ENCODE measurements at places on chromosomes 12 and 14. TPM values are rescaled to one million over a fixed set of nuclear protein-coding genes. Genes with fewer than 3 reads are reported as not detected.

DNA sequence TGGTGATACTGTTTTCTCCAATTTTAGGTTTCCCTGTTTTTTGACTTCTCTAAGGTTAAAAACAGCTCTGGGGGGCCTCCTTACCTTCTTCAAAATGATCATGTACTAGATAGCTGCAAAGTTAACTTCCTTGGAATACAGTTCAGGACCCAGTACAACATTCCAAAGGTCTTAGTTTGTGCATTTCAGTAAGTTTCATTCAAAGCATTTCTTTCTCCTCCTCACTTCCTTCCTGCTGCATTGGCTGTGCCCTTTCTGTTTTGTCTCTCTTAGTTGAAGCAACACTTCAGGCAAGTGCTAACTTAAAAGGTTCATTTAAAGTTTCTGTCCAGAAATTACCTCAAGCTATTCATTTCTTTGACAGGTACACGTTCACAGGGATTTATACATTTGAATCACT, 95.7 kb downstream of the SCN8A start:
- no peak for DNase-seq

- DNase-seq, result no peak
Observed at GRCh38 chr12:98137278-98137677, 378.1 kb upstream of the TMPO start.

- DNase-seq, result no peak
Observed at GRCh38 chr14:41120402-41120801, 486.3 kb upstream of the LRFN5 start.

DNA sequence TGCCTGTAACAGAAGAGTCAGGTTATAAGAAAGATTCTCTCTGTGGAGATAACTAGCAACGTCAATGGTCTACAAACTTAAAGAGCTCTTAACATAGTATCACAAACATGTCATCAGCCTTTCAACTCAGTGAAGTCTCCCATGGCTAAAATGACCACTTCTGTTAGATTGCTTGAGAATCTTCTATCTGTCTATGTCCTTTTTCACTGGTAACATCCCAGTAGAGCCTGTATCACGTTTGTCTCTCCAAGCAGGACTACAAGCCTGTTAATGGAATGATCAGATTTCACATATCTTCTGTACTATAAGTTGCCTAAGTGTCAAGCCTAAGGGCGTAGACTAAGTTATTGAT, 50.7 kb downstream of the SLC2A13 start:
- DNase-seq, result no peak

GRCh38 chr14:64849940-64850339, 29.8 kb downstream of the SPTB start:
- no peak for DNase-seq

- no peak for DNase-seq
Observed at GRCh38 chr12:47714826-47715386, 9.1 kb upstream of the RPAP3 start.

DNA sequence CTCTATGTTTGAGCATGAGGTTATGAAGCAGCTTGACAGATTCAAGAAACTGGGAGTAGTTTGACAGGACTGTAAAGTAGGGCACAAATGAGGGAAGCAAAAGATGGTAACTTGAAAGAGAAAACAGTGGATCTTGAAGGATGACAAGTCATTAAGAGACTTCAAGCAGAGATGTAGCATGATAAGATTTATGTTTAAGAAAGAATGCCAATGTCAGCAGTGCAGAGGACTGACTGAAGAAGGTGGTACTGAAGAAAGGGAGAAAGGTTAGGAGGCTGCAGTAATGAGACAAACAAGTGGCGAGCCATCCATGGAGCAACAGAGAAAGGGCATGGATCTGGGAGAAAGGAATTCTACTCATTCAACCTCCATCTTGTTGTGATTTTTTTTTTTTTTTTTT, 120.2 kb upstream of the RAP1B start:
- no peak for DNase-seq

DNA sequence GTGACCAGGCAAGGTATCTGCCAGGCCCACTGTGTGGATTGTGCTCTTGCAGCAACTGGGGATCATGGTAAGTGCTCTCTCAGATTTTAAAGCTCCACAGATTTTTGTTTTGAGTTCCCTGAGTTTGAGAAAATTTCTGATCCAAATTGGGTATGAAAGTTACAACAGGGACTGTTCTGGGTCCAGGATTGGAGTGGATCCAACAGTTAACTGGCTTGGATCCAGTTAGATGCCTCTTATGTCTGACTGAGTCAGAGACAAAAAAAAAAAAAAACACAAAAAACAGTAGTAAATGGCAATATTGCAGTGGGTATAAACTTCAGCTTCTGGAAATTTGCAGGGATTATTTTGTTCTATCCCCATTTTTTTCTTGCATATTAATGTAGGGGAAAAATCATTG, 598.8 kb downstream of the C12orf50 start:
- no peak for DNase-seq

DNA sequence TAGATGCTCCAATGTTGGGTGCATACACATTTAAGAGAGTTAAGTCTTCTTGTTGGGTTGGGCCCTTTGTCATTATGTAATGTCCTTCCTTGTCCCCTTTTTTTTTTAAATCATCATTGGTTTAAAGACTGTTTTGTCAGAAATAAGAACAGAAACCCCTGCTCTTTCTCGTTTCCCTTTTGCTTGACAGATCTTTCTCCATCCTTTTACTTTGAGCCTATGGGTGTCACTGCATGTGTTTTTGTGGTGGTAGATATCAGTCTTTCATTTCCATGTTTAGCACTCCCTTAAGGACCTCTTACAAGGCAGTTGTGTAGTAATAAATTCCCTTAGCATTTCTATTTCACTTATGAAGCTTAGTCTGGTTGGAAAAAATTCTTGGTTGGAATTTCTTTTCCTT, 47.4 kb downstream of the RTN1 start:
- DNase-seq, result no peak

The ATL1 gene
- 14.4 TPM for total RNA-seq

The BHLHE41 gene
- total RNA-seq, result 13.9 TPM

The CD163L1 gene
- 24.6 TPM for total RNA-seq
